ENCODE measurements at places on chromosomes 1 and 21. TPM values are rescaled to one million over a fixed set of nuclear protein-coding genes. Genes with fewer than 3 reads are reported as not detected.
A peak's percentile ranks its signal among the peaks of the same experiment; 100 is the strongest.

DNA sequence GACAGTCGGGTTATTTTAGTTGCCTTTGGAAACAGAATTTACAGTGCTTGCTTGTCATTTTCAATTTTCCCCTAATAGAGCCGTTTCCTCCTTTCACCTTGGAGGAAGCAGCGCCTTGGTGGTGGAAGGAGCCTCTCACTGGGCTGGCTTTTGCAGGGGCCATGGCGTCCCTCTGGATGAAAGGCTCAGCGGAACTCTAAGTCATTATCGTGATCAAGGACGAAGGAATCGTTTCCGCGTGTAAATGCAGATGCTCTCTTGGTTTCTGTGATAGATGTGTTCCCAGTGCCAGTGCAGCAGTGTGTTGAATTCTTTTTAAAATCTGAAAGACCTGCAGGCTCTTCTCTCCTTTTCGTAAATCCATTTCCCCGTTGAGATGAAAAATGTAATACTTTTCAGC is 126.2 kb upstream of the LMO4 start:
- H3K4me1 ChIP-seq = no peaks in the 10 kb centered on the region
- DNase-seq = no peak
- H3K27ac ChIP-seq = no peak overlapping the region
- peaks cover 23% of the 10 kb centered on the region for H3K27me3 ChIP-seq

DNA sequence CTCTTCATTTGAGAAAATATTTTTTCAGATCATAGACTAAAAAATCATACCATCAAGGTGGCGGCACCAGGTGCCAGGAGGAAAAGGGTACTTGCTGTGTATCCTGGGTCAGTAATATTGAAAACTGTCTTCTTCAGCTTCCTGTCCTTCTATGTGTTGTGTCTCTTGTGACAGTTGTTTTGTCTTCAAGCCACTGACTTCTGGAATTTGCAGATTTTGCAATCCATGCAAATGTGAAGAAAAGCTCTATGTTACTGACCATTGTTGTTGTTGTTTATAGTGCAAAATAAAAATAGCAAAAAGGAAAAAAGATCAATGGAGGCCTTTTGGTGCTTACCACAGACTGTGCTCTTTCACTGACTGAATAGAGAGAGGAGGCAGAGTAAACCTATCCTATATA is 83.2 kb upstream of the RHOU start:
- H3K27ac ChIP-seq = no peak overlapping the region
- no peaks in the 10 kb centered on the region for H3K36me3 ChIP-seq
- DNase-seq = no peak
- peaks cover 17% of the 10 kb centered on the region for H3K4me1 ChIP-seq
- H3K4me3 ChIP-seq = no peak overlapping the region

- no peaks in the 10 kb centered on the region for H3K36me3 ChIP-seq
- no peaks in the 10 kb centered on the region for H3K27me3 ChIP-seq
- no peak overlapping the region for H3K4me3 ChIP-seq
- no peak overlapping the region for H3K27ac ChIP-seq
- no peak for DNase-seq
Measured at GRCh38 chr1:154859151-154859785, 10.8 kb downstream of the KCNN3 start.

DNA sequence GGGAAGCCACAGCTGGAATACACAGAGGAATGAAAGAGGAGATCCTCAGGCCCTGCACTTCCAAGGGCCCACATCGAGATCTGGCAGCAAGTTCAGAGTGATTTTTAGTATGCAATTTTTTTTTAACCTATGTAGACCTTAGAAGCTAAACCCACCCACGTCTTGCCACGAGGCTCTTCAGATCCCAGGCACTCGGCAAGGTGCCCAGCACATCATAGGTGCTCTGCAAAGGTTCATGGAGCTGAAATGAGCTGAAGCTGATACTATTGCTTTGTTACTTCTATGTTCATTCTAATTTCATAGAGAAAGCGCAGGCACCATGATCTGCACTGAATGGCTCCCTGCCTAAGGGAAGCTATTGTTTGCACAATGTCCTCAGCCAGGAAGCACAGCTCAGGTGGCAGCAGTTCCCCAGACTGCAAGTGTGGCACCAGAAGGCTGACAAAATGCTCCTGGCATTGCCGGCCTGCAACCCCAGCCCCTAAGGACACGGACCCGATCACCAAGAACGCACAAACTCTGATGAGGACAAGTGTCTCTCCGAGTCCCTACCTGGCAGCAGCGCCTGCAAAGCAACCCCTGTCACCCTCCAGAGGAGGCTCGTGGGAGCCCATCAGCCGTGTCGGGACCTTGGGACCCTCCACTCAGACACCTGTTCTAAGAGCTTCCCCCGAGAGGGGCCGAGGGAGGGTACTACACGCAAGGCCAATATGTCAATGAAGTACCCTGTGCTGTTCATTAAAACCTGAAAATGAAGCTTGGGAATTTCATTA is 264.2 kb downstream of the NPHP4 start:
- no peak overlapping the region for H3K4me3 ChIP-seq
- no peaks in the 10 kb centered on the region for H3K36me3 ChIP-seq
- no peaks in the 10 kb centered on the region for H3K4me1 ChIP-seq

DNA sequence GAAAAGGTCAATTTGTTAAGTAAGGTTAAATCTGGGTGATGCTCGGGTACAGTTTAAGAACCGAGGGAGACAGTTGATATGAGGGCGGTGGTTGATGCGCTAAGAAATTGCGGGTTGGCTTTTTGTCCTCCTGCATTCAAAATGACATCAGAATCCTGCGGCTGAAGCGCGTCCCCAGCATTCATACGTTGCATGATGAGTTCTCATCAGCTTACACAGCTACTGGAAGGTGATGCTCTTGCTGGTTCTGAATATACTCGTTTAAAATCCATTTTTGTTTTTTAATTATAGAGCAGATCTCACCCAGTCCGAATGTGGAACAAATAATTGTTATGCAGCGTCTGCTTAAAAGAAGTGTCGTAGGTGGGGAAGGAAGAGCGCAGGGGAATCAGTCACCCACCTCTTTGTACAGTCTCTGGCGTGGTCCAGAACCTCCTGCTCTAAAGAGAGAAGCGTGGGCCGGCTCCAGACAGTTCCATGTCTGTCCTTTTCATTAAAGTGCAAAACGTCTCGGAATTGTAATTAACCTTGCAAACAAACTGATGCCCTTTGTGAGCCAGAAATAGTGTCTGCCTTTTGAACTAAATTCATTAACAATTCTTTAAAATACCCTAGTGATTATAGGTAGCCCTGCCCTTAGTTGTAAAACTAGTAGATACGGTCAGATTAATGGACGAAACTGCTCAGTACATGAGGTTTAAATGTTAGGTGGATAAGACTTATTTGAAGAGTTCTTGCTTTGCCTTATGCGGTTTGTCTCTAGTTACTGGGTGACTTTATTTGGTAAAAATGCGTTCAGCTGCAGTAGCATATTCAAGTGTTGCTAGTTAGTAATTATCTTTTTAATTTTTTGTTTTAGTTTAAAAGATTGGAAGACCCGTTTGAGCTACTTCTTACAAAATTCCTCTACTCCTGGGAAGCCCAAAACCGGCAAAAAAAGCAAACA is 741 bp downstream of the RGS2 start:
- peaks cover 56% of the 10 kb centered on the region for H3K4me1 ChIP-seq
- peak overlapping the region; percentile 93 for H3K27ac ChIP-seq
- H3K4me3 ChIP-seq = peak overlapping the region; percentile 62
- H3K27me3 ChIP-seq = no peaks in the 10 kb centered on the region
- no peak for DNase-seq

- H3K4me1 ChIP-seq = no peaks in the 10 kb centered on the region
- no peaks in the 10 kb centered on the region for H3K36me3 ChIP-seq
- no peak overlapping the region for H3K4me3 ChIP-seq
- H3K27me3 ChIP-seq = no peaks in the 10 kb centered on the region
- no peak for DNase-seq
Measured at GRCh38 chr1:58119971-58120370, 426.6 kb downstream of the OMA1 start.

DNA sequence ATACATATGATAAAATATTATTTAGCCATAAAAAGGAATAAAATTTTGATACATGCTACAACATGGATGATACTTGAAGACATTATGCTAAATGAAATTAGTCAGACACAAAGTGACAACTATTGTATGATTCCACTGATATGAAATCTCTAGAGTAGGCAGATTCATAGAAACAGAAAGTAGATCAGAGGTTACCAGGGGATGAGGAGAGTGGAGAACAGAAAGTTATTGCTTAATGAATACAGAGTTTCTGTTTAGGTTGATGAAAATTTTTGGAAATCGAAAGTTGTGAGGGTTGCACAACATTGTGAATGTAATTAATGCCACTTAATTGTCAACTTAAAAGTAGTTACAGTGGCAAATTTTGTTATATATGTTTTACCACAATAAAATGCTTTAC is 315.7 kb upstream of the USP25 start:
- DNase-seq = no peak
- no peaks in the 10 kb centered on the region for H3K36me3 ChIP-seq
- no peak overlapping the region for H3K4me3 ChIP-seq
- H3K4me1 ChIP-seq = no peaks in the 10 kb centered on the region
- no peaks in the 10 kb centered on the region for H3K27me3 ChIP-seq

DNA sequence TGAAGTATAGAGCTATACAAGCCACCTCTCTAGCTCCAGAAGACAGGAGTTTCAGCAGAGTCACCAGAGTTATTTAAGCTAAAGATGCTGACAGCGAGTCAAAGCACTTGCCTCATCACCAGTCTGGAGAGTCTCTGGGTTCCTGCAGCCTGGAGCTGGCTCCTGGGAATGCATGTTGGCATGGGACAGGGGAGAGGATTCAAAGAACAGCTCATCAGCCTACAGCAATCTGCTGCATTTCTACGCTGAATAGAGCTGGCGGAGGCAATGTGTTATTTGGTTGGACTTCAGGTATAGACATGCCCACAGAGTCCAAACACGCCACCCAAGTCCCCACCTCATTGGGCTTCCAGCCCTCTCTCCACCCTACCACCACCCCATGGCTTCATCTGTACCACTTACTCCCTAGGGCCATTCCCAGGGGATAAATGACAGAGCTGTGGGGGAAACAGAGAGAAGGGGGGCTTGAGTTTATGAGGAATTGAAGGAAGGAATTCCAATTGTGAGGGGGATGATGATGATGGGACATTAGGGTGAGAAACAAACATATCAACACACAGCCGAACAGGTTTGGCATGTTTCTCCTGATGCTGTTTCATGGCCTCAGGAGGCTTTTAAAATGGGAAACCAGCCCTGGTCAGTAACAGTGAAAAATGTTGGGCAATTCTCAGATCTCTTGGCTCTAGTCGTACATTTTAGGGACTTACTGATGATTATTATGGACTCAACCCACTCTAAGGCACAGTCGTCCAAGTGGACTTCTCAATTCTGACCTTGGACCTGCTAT is 58.4 kb downstream of the PLEKHA6 start:
- no peak overlapping the region for H3K4me3 ChIP-seq
- no peaks in the 10 kb centered on the region for H3K4me1 ChIP-seq
- H3K36me3 ChIP-seq = no peaks in the 10 kb centered on the region
- DNase-seq = no peak

- H3K4me1 ChIP-seq = no peaks in the 10 kb centered on the region
- peak; percentile 50 for DNase-seq
- no peak overlapping the region for H3K4me3 ChIP-seq
- no peak overlapping the region for H3K27ac ChIP-seq
- no peaks in the 10 kb centered on the region for H3K27me3 ChIP-seq
Measured at GRCh38 chr1:112337028-112337531, 58.9 kb upstream of the CTTNBP2NL start.

- no peak overlapping the region for H3K4me3 ChIP-seq
- DNase-seq = no peak
- no peaks in the 10 kb centered on the region for H3K27me3 ChIP-seq
- H3K4me1 ChIP-seq = peaks cover 16% of the 10 kb centered on the region
- no peaks in the 10 kb centered on the region for H3K36me3 ChIP-seq
Measured at GRCh38 chr1:154839691-154840090, 30.4 kb downstream of the KCNN3 start.

GRCh38 chr1:203099805-203100515 is 14.1 kb upstream of the MYOG start:
- no peaks in the 10 kb centered on the region for H3K27me3 ChIP-seq
- no peaks in the 10 kb centered on the region for H3K4me1 ChIP-seq
- DNase-seq = no peak
- no peak overlapping the region for H3K27ac ChIP-seq

DNA sequence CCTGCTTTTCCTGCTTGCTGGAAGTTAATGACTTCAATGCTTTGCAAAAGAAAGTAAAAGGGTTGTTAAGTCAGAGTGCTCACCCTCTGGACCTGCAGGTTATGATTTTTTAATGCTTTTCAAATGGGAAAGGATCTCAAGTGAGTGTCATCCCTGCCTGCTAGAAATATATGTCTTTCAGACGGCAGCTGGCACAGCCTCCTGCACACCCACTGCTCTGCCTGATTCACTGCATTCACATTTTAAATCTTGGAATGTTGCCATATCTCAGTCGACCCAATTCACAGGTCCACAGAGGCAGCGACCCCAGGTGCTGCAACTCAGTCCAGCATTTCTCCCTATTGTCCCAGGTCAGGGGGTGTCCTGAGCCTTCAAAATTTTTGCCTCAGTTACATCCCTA is 10.7 kb downstream of the DUSP23 start:
- H3K4me3 ChIP-seq = no peak overlapping the region
- H3K36me3 ChIP-seq = no peaks in the 10 kb centered on the region
- DNase-seq = no peak
- H3K4me1 ChIP-seq = no peaks in the 10 kb centered on the region

DNA sequence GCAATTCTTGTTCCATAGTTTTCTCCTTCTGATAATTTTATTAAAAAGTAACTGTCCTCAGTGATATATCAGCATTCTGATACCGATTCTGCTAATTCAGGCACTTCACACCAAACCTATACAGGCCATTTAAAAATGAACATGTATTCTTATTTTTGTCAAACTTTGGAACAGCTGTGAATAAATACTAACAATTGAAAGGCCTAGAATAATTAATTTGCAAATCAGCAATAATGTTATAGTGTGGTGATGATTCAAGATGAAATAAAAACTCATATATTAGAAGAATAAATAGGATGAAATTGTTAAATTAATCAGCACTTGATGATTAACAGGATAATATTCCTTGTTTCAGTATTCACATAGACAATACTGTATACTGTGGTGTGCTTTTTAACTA is 9.9 kb downstream of the CDKN2C start:
- no peaks in the 10 kb centered on the region for H3K4me1 ChIP-seq
- no peak overlapping the region for H3K27ac ChIP-seq
- no peak for DNase-seq
- no peaks in the 10 kb centered on the region for H3K36me3 ChIP-seq
- peaks cover 73% of the 10 kb centered on the region for H3K27me3 ChIP-seq

- H3K27me3 ChIP-seq = no peaks in the 10 kb centered on the region
- H3K36me3 ChIP-seq = no peaks in the 10 kb centered on the region
- no peaks in the 10 kb centered on the region for H3K4me1 ChIP-seq
- no peak overlapping the region for H3K27ac ChIP-seq
Measured at GRCh38 chr1:24102961-24103360, 9.0 kb downstream of the MYOM3 start.

The ELAVL4 gene
- polyA plus RNA-seq = 0.41 TPM

The RIPPLY3 gene
- polyA plus RNA-seq = 1.7 TPM

The LYPLAL1 gene
- polyA plus RNA-seq = 59.8 TPM

The IL22RA1 gene
- 0.54 TPM for polyA plus RNA-seq

The ZNF593 gene
- 8.7 TPM for polyA plus RNA-seq

Data from left lung (tissue), 14 donors.